ENCODE measurements at places on chromosomes 4 and X.

GRCh38 chrX:9374555-9374954 lies 90.3 kb upstream of the TBL1X start:
- DNase-seq, result no peak

GRCh38 chr4:127249066-127249766 lies 383.5 kb upstream of the INTU start:
- no peak for DNase-seq

DNA sequence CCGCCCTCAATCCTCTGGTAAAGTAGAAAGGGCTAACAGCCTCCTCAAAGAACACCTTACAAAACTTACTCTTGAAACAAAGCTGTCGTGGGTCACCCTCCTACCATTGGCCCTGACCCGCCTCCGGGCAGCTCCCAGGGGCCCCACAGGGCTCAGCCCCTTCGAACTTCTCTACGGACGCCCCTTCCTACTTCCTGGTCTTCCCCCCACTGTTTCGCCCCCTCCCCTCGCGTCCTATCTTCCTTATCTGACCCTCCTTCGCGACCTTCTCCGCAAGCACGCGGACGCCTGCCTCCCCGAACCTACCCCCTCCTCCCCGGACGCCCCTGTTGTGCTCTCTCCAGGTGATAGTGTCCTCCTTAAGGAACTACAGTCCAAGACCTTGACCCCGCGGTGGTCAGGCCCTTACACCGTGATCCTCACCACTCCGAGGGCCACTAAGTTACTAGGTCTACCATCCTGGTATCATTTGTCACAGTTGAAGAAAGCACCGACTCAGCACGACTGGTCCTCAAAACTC lies 963.1 kb downstream of the RPA4 start:
- no peak for DNase-seq

- DNase-seq, result no peak
These were observed 12.5 kb upstream of the SEL1L3 start for GRCh38 chr4:25875281-25875745.

GRCh38 chr4:139890816-139891215 lies 225.2 kb downstream of the MGST2 start:
- no peak for DNase-seq

GRCh38 chr4:57190601-57191481 lies 80.7 kb upstream of the IGFBP7 start:
- no peak for DNase-seq

- DNase-seq, result no peak
These were observed 706.6 kb downstream of the PCDH19 start for GRCh38 chrX:99703473-99703872.

DNA sequence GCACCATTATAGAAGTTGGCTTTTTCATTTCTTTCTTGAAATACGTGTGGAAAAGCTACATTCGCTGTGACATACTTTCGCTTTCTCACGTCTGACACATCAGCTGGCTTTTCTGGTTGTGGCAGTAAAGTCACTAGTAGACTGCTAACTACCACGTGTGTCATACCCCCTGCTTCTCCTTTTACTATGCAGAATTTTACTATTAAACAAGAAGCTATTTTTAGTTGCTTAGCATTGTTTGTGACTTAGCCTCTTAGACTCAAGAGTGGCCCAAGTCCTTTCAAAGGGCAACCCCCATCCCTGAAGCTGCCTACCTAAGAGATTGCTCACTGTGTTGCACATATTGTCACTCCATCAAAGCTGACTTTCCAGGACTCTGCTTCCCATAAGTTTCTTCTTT lies 2.1 kb upstream of the IL2 start:
- no peak for DNase-seq

DNA sequence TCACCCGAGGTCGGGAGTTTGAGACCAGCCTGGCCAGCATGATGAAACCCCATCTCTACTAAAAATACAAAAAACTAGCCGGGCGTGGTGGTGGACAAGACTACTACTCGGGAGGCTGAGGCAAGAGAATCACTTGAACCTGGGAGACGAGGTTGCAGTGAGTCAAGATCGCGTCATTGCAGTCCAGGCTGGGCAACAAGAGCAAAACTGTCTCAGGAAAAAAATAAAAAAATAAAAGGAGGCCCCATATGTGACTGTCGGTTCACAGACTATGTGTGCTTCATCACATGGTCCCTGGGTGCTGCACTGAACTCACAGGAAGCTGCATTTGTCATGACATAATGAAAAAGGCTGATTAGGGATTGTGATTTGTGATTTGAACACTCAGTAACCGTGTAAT lies 6.4 kb downstream of the TRIML1 start:
- no peak for DNase-seq

- DNase-seq, result no peak
These were observed 43.0 kb downstream of the PDGFRA start for GRCh38 chr4:54272051-54272450.

- DNase-seq, result no peak
These were observed 123.2 kb downstream of the BMPR1B start for GRCh38 chr4:94880956-94881355.

- DNase-seq, result no peak
These were observed 5.9 kb upstream of the EIF1AX start for GRCh38 chrX:20147561-20147960.

GRCh38 chr4:155143512-155143911 lies 64.9 kb upstream of the NPY2R start:
- no peak for DNase-seq

DNA sequence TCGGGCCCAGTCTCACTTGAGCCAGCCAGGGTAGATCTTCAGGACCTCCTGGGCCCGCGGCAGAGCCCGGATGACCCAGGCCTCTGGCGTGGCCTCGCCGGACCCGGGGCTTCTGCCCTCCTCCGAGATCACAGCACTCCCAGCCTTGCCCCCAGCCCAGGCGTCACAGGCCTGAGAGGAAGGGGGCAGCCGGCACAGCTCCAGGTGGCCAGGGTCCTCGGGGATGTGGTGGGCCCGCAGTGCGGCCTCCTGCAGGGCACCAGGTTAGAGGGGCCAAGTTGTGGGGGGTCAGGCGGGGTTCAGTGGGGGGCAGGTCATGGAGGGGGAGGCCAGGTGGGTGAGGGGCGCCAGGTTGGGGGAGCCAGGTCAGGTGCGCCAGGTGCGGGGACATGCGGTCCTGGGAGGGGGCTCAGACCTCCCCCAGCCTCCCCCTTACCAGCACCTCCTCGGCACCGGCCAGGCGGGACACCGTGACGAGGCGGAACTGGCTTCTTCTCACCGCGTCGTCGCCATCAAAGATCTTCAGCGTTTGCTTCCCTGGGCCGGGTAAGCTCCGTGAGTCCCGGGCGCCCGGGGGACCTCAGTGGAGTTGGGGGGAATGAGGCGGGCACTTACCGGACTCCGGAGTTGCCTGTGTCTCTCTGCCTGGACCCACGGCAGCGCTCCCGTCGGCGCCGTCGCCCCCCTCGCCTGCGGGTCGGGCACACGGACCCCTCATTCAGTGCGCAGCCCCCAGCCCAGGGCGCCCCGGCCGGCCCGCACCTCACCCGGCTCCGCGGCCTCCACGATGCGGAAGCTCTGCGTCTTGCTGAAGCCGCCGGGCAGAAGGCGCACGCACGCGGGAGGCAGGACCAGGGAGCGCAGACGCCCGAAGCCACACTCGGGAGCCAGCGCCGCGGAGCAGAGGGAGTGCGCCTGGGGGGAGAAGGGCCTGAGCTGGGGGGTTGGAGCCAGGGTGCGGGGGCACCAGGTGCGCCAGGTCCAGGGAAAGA lies 6.0 kb downstream of the DGKQ start:
- DNase-seq, result no peak

- no peak for DNase-seq
These were observed 1.7 kb upstream of the TMEM271 start for GRCh38 chr4:577499-578450.

DNA sequence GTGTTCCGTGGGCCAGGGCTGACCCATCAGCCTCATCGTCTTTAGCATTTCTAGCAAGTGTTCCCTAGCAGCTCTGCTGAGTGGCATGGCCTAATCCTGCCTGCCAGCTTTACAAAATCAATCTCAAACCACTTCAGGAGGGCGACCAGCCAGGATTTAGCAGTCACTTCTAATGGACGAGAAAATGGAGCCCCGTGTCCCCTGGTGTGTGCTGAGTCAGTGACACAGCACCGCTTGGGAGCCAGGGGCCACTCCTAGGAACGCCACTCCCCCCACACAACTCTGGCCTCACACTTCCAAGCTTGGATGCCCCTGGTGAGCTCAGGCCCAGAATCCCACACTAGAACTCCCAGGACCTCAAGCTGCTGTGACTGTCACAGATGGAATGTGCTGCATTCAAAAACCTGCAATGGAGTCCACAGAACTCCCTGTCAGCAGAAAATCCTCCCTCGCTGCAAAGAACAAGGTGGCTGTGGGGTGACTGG lies 311.2 kb upstream of the GATB start:
- no peak for DNase-seq

DNA sequence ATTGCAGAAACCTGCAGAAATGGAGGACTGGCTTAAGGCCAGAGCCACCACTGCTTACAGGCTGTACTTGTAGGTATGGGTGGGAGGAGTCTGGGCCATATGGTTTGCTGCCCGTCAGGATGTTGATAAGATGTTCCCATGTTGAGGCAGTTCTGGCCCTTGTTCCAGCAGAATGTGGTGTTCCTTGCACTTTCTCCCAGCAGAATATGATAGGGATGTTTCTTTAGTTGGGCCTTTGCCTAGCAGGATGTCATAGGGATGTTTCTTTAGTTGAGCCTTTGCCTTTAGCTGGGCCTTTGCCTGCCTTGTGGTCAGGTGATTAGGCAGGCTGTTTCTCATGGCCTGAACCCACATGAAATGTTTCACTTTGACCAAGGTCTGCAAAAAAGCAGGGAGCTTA lies 139.1 kb upstream of the PAQR3 start:
- no peak for DNase-seq

DNA sequence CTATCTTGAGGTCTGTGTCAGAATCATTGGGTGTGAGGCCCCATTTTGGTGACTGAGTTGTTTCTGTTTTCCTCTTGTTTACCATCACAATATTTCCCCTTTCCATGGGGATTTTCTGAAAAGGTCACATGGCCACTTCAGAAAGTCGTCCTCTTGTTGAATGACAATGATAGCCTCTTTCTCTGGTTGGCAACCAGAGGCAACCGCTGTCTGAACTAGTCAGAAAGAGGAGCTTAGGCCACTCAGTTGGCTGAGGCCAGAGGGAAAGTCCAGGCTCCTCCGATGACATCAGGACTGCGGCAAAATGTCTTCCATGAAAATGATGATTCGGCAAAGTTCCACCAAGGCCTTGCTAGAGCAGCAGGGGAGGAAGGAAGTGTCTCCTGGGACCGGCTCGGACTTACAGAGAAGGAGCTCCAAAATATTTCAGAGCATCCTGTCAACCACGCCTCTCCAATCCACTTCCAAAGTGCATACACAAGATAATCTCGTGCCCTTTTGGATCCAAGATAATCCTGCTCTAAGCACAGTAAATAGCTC lies 19.1 kb upstream of the RBM47 start:
- no peak for DNase-seq

- DNase-seq, result no peak
These were observed 543.1 kb upstream of the ADGRL3 start for GRCh38 chr4:60657041-60657440.

- DNase-seq, result no peak
These were observed 9.4 kb upstream of the TET2 start for GRCh38 chr4:105137121-105137875.

DNA sequence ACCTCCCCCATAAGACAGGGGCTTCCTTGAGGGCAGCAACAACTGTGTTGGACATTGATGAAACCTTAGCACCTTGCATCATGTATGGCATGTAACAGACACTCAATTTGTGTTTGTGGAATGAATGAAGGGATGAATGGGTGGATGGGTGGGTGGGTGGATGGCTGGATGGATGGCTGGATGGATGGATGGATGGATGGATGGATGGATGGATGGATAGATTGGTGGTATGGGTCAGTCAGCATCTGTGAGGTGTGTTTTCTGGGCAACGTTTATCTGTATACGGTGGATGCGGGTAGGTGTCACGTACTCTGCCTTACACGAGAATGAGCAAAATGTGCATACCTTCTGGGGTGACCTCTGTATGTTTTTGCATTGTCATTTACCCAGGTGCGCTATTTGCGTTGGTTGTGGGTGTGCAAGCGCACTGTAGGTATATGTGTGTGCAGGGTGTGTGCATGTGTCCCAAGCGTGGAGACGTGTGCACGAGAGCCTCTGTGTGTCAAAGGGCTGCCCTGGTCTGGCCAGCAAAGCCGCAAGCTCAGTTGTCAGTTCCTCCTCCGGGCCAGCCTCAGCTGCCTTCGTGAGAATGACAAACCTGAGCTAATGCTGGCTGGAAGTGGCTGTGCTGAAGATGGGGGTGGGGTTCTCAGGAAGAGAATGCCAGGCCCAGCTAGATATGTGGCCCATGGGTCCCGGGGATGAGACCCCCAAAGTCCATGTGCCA lies 26.5 kb downstream of the ELF4 start:
- DNase-seq, result no peak

DNA sequence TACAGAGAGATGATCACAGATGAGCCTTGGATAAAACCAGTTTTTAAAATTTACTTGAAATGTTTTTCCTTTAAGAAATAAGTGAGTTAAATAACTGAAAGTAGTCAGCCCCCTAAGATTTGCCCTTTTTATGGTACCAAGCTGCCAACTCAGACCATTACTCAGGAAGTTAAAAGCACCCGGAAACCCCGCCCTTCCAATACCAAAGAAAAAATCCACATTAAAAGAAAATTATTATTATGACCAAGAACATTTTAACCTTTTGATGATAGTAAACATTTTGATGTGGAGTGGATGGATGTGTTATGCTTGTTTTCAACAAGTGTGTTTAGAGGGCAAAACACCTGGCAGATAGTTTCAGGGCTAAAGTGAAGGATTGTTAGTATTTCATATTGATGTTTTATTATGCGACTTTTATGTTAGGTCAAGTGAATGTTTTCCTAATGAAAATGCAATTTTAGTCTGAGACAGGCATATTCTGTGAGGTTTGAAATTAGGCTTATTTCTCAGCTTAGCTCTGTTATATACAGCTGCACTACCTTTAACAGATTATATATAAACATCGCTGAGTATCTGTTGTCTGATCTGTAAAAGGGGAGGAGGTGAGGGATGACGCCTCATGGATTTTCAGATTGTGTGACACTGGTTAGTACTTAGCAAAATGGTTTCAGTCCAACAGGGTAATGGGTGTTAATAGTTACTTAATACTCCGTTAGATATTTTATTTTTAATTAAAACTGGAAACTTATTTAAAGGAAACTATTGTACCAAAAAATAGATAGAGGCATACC lies 89.0 kb downstream of the KDM6A start:
- no peak for DNase-seq

DNA sequence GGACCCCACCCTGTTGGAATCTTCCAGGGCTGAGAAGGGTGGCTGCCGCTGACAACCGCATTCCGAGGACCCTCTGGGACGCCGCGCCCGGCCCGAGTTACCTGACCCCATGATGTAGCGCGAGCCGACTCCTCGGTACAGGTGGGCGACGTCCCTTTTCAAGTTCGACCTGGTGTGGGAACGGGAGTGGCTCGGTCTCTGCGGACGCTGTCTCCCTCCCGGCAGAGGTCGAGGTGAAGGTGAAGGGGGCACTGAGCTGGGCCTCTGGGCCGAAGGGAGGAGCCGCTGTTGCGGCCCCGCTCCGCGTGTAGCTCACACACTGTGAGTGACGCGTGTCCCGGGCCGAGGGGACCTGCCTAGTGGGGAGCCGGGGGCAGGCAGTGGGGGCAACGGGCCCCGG lies 4.5 kb downstream of the GTPBP6 start:
- DNase-seq, result no peak

GRCh38 chrX:28127662-28128061 lies 146.4 kb upstream of the DCAF8L1 start:
- DNase-seq, result no peak

All from stimulated activated CD4-positive, alpha-beta T cell treated with anti-CD3 and anti-CD28 coated beads, TNF-alpha, amount 100 ng/mL, for 1 hour (primary cell).